ENCODE measurements at places on chromosomes 12 and 14.

GRCh38 chr14:53890611-53891101, 66.0 kb downstream of the BMP4 start:
- DNase-seq = no peak

DNA sequence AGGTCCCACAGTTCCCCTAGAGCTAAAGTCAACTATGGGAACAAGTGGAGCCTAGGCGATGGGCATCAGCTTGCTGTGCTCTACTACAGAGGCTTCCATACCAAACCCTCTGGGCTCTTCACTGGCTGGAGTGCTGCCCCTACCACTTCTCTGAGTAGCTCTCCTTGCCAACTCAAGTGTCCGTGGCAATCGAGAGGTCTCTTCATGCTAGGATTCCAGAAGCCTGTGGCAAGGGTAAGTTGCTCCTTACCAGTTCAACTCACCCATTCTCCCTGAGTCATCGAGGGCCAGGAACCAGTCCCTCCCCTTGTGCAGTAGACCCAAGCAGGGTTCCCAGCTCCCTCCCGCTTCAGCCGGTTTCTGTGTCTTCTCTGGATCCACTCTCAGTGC, 76.1 kb downstream of the GALC start:
- no peak for DNase-seq

GRCh38 chr12:75259143-75259542, 49.5 kb upstream of the KCNC2 start:
- no peak for DNase-seq

- no peak for DNase-seq
These were observed 38.5 kb upstream of the SLCO1C1 start for GRCh38 chr12:20656600-20656999.

DNA sequence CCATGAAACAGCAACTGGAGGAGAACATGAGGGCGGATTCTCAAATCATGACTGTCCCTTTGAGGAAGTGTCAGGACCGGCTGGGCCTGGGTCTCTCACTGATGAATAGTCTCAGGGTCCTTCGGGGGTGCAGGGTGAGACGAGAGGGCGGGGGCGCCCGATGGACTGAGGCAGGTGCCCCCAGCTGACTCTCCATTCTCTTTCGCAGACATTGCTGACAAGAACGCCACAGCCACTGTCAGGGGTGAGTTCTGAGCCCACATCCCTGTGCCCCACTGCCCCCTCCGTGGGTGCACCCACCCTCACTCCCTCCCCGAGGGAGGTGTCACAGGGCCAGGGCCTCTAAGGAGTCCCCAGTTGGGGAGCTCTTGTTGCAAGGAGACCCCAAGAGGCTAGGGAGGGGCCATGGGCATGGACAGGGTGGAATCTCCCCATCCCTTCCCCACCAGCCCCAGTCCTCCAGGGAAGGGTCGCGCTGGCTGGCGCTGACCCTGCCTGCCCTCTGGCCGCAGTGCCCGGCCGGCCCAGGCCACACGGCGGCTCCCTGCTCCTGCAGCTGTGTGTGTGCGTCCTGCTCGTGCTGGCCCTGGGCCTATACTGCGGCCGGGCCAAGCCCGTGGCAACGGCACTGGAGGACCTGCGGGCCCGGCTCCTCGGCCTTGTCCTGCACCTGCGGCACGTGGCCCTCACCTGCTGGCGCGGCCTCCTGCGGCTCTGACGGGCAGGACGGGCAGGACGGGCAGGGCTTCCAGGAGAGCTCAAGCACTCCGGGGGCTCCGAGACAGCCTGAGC, 8.7 kb downstream of the C14orf180 start:
- no peak for DNase-seq

Measured in NCI-H1092 (cell line).